ENCODE measurements at places on chromosomes 12 and 14. TPM values are rescaled to one million over a fixed set of nuclear protein-coding genes. Genes with fewer than 3 reads are reported as not detected.
A peak's percentile ranks its signal among the peaks of the same experiment; 100 is the strongest.

DNA sequence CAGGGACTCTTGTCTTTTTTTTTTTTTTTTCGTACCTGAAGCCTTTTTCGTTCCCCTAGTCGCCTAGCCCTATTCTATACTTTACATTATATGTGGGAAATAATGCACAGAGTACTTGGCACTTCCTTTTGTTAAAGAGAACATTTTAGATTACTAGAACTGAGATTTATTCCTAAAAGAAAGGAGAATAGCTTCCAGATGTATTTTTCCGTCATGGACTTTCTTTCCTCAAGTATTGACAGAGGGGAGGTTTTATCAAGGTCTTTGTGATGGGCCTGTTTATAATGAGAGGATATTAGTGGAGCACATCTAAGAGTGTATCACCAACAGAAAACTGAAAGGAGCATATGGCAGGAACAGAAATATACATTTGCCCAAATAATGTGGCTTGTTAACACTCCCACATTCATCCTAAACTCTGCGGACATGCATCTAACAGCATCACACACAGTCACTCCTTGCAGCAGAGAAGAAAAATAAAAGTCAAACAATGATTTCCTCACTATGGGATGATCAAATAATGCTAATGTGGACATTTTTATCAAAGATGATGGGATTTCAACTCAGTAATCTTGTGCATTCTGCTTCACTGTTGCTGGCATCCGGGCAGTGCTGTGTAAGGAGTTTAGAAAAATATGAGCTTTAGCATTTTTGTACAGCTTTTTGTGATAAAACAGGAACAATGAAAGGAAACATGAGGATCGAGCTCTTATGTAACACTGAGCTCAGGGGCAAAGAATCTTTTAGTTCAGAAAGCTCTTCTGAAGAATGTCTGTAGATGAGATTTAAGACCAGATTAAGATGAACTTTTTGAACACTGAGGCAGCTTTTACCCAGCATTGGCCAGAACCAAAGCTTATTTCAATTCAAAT, 183.1 kb downstream of the EGLN3 start:
- no peak overlapping the region for H3K4me3 ChIP-seq
- no peak for DNase-seq
- H3K36me3 ChIP-seq, result no peaks in the 10 kb centered on the region
- no peaks in the 10 kb centered on the region for H3K27me3 ChIP-seq

- no peaks in the 10 kb centered on the region for H3K4me1 ChIP-seq
- H3K27me3 ChIP-seq, result peaks cover 3% of the 10 kb centered on the region
- no peak for DNase-seq
- H3K4me3 ChIP-seq, result no peak overlapping the region
Measured at GRCh38 chr12:70605976-70606375, 31.3 kb downstream of the PTPRB start.

- peaks cover 31% of the 10 kb centered on the region for H3K4me1 ChIP-seq
- H3K4me3 ChIP-seq, result no peak overlapping the region
- H3K36me3 ChIP-seq, result no peaks in the 10 kb centered on the region
- no peak overlapping the region for H3K27ac ChIP-seq
Measured at GRCh38 chr14:90400904-90401561, 4.2 kb downstream of the CALM1 start.

Gene TAS2R42
- total RNA-seq, result not detected

DNA sequence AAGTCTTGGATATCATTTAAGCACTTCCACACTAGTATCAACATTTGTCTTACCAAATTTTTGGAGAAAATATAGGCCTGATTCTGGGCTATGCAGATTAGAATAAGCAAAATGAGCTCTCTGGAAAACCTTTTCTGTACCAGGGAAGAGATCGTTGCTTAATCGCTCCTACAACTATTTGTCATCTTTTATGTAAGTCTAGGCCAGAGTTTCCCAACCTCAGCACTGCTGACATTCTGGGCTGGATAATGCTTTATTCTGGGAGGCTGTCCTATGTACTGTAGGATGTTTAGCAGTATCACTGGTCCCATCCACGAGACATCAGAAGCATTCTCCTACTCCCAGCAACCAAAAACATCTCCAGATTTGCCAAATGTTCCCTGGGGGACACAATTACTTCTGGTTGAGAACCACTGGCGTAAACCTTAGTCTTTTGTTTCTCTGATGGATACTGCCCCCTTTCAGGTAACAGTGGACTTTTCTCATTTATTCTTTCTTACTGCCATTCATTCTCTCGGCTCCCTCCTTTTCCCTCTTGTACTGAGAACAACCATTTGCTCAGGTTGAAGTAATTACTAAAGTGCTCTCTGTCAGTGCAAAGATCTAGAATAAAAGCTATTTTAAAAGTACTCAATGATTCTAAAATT, 316.9 kb upstream of the E2F7 start:
- no peaks in the 10 kb centered on the region for H3K36me3 ChIP-seq
- no peak overlapping the region for H3K4me3 ChIP-seq
- H3K4me1 ChIP-seq, result no peaks in the 10 kb centered on the region
- no peak for DNase-seq
- no peaks in the 10 kb centered on the region for H3K27me3 ChIP-seq

Gene ADAMTS20
- total RNA-seq, result 0.28 TPM

Gene TAS2R19
- 18.9 TPM for total RNA-seq

Gene DEGS2
- total RNA-seq, result not detected

Gene ZC2HC1C
- 6.0 TPM for total RNA-seq

GRCh38 chr12:66600903-66601302, 78.0 kb downstream of the GRIP1 start:
- H3K4me3 ChIP-seq, result no peak overlapping the region
- no peaks in the 10 kb centered on the region for H3K27me3 ChIP-seq
- no peak overlapping the region for H3K27ac ChIP-seq
- DNase-seq, result no peak
- H3K4me1 ChIP-seq, result no peaks in the 10 kb centered on the region

Gene MRPL51
- 164 TPM for total RNA-seq

Gene SIRT4
- total RNA-seq, result 3.4 TPM

DNA sequence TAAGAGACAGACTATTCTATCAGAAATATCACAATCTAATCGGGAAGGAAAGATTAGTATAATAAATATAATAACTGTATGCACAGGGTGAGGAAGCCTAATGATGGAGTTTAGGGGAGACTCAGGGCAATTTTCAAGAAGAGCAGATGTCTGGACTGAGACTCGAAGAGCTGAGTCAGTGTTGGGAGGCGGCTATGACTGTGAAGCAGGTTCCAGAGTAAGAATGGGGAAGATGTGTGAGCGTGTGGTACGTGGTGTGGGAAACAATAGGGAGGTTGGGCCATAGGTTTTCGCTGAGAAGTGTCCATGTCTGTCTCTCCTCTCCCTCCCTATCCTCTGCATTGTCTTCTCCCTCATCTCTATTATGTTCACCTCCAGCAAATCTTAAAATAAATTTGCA, 85.6 kb downstream of the LMO3 start:
- no peaks in the 10 kb centered on the region for H3K4me1 ChIP-seq
- H3K27ac ChIP-seq, result no peak overlapping the region
- DNase-seq, result no peak
- H3K4me3 ChIP-seq, result no peak overlapping the region
- no peaks in the 10 kb centered on the region for H3K36me3 ChIP-seq

Gene APOF
- not detected for total RNA-seq

Gene ISM2
- total RNA-seq, result 0.17 TPM

- H3K36me3 ChIP-seq, result no peaks in the 10 kb centered on the region
- H3K27ac ChIP-seq, result peak overlapping the region; percentile 51
- H3K4me3 ChIP-seq, result no peak overlapping the region
- H3K4me1 ChIP-seq, result peaks cover 38% of the 10 kb centered on the region
Measured at GRCh38 chr14:94588311-94588710, 7.1 kb downstream of the SERPINA5 start.

- no peak overlapping the region for H3K27ac ChIP-seq
- DNase-seq, result no peak
- H3K4me3 ChIP-seq, result no peak overlapping the region
Measured at GRCh38 chr12:87661786-87662377, 367.3 kb downstream of the C12orf50 start.

DNA sequence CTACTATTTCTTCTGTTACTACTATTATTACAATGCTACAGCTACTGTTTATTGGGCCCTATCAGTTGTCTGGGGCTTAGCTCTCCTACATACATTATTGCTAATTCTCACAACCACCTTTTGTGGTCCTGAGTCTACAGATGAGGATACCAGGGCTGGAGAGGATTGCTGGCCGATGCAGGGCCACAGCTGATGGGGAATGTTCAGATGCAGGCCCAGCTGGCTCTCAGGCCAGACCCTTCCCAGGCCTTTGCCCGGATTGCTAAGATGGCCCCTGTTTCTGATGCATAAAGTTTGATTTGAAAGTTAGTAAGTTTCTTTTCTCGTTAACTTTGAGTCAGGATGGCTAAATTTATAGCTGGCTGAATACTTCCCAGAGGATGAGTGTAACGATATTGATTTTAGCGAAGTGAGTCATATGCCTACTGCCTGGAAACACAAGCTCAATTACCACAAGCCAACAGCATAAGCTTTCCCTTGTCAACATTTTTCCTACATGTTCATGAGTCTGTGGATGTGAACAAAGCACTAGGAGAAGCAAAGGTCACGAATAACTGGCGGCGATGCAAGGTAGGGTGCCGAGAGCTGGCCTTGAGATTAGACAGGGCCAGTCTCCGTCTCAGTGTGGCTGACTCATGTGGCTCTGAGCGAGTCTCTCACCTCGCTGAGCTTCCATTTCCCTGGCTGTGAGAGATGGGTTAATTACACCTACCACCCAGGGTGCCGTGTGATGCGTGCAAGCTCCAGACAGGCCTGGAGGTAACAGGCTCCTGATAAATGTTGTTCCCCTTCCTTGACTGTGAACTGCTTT, 111.0 kb downstream of the BEGAIN start:
- peaks cover 21% of the 10 kb centered on the region for H3K4me1 ChIP-seq
- DNase-seq, result peak; percentile 88
- no peaks in the 10 kb centered on the region for H3K27me3 ChIP-seq
- H3K36me3 ChIP-seq, result no peaks in the 10 kb centered on the region
- H3K4me3 ChIP-seq, result no peak overlapping the region
- peak overlapping the region; percentile 84 for H3K27ac ChIP-seq

Gene TMEM63C
- 4.1 TPM for total RNA-seq

DNA sequence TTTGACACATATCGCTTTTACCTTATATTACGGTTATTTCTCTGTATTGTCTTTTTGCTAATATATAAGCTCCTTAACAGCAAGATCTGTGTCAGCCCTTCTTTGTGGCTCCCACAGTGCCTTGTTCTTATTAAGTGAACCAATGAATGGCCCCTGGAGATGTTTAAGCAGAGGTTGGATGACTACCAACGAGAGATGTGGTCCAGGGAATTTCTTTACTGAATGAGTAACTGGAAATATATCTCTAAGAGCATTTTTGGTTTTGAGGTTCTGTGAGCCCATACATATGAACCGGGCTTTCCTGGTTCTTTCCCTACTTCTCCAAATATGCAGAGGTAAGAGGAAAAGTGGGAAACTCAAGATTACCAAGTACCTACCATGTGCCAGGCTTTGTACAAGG, 23.5 kb downstream of the CALCOCO1 start:
- peaks cover 22% of the 10 kb centered on the region for H3K27me3 ChIP-seq
- H3K27ac ChIP-seq, result no peak overlapping the region
- no peak overlapping the region for H3K4me3 ChIP-seq
- H3K36me3 ChIP-seq, result no peaks in the 10 kb centered on the region
- DNase-seq, result no peak

DNA sequence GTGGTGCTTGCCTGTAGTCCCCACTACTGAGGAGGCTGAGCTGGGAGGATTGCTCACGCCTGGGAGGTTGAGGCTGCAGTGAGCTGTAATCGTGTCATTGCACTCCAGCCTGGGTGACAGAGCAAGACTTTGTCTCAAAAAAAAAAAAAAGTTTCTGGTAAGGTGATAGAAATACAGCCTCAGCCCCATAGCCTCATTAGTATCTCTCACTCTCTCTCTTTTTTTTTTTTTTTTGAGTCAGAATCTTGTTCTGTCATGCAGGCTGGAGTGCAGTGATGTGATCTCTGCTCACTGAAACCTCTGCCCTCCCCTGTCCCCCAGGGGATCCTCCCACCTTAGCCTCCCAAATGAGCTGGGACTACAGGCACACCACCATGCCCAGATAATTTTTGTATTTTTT, 19.2 kb downstream of the MTHFD1 start:
- DNase-seq, result no peak
- H3K27me3 ChIP-seq, result no peaks in the 10 kb centered on the region
- no peaks in the 10 kb centered on the region for H3K4me1 ChIP-seq
- no peak overlapping the region for H3K27ac ChIP-seq
- no peaks in the 10 kb centered on the region for H3K36me3 ChIP-seq

Gene PIGH
- 47.3 TPM for total RNA-seq

Gene DPPA3
- not detected for total RNA-seq

GRCh38 chr14:94097091-94097490, 13.4 kb upstream of the IFI27 start:
- H3K27me3 ChIP-seq, result no peaks in the 10 kb centered on the region
- no peak overlapping the region for H3K27ac ChIP-seq
- no peaks in the 10 kb centered on the region for H3K4me1 ChIP-seq
- H3K4me3 ChIP-seq, result no peak overlapping the region
- DNase-seq, result no peak

Gene STXBP6
- 3.7 TPM for total RNA-seq

Gene PLA2G1B
- total RNA-seq, result 1.3 TPM

GRCh38 chr14:39372656-39373055, 59.6 kb downstream of the FBXO33 start:
- DNase-seq, result no peak
- peaks cover 19% of the 10 kb centered on the region for H3K4me1 ChIP-seq
- no peaks in the 10 kb centered on the region for H3K36me3 ChIP-seq
- no peak overlapping the region for H3K27ac ChIP-seq
- H3K27me3 ChIP-seq, result no peaks in the 10 kb centered on the region

Gene PUS1
- 46.5 TPM for total RNA-seq

GRCh38 chr14:56423544-56423943, 156.1 kb upstream of the TMEM260 start:
- no peaks in the 10 kb centered on the region for H3K4me1 ChIP-seq
- no peak overlapping the region for H3K27ac ChIP-seq
- no peak for DNase-seq

DNA sequence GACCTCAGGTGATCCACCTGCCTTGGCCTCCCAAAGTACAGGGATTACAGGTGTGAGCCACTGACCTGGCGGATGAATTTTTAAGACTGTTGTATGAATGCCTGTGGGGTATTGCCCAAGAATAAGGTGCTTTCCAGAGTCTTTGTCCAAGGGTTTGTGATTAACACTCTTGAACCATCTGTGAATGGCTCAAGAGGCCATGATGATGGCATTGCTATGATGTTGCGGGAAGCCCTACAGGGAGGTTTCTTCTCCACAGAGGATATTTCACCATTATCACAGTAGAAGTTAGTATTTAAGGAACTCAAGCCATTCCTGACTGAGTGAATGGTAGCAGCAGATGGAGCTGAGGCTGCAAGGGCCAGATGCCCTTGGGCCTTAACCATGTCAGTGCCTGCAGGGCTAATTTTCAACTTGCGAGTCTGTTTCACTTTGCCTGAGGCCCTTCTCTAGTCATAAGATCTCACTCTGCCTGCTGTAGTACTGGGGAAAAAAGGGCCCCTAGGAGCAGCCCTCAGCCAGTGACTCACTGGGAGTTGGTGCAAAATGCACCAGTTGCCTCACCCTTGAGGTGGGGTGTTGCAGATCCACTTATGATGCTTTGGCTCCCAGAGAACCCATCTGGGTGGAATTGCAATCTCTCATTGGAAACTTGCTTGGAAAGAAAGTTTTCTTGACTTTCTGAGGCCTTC, 108.6 kb upstream of the FLRT2 start:
- H3K36me3 ChIP-seq, result no peaks in the 10 kb centered on the region
- H3K27me3 ChIP-seq, result no peaks in the 10 kb centered on the region
- H3K27ac ChIP-seq, result no peak overlapping the region
- H3K4me1 ChIP-seq, result no peaks in the 10 kb centered on the region
- DNase-seq, result no peak

- H3K27me3 ChIP-seq, result no peaks in the 10 kb centered on the region
- no peak overlapping the region for H3K27ac ChIP-seq
- H3K4me3 ChIP-seq, result no peak overlapping the region
- no peak for DNase-seq
- H3K36me3 ChIP-seq, result no peaks in the 10 kb centered on the region
Measured at GRCh38 chr14:51724650-51725049, 72.9 kb downstream of the FRMD6 start.

Data from adrenal gland (tissue), 19 donors.